LoVo (cell line): ENCODE measurements at places on chromosomes 4 and X.

- DNase-seq = no peak
Observed at GRCh38 chr4:10741961-10742699, 57.6 kb upstream of the CLNK start.

DNA sequence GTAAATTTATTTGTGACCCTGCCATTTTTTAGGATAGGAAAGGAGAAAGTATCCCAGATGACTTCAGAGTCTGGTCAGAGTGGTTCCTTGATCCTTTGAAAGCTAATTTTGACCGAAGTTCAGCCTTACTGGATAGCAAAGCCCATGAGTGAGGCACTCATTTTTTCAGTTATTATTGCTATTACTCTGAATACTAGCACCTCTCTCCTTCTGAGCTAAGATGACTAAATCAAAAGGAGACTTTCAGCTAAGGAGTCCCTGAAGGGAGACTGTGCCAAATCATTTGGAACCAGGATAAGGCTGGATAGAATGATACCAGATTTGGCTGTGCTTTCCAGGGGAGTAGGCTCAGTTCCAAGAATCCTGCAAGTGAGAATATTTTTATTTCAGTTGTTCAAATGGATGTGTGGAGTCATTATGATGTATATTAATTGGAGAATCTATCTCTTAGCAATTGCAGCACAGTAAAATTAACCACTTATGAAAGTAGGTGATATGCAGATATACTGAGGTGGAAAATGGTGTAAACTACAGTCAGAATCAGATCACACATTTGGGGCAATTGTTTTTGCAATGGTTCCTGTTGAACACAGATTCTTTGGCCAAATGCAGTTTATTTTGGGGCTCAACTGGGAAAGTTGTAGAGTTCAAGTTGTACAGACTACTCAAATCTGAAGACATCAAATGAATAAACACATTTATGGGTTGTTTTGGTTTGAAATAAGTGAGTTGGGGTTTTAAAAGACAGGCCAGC lies 1.2 kb downstream of the P2RY10 start:
- no peak for DNase-seq

DNA sequence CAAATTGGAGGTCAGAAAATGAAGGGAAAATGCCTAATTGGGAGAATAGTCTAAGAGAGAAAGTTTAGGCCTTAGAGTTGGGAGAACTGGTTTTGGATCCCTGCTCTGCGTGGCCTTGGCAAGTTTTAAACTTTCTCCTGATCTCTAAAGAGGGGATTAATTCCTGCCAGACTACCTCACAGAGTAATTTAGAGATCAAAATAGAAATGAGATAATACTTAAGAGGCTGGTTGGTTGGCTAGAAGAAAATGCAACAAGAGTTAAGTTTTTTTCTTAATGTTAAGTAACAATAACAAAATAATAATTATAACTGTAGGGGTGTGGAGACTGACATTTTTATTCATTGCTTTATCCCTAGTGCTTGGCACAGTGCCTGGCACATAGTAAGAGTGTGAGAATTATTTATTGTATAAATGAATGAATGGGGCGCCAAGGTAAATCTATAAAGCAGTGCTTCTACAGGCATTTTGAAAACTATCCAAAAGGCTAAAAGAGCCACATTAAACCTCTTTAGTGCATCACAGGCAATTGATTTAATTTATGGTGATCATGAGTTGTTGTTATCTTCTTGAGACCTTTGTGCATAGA lies 160.5 kb downstream of the RASL11B start:
- DNase-seq = no peak

- DNase-seq = no peak
Observed at GRCh38 chrX:81957900-81958545, 756.1 kb downstream of the SH3BGRL start.

DNA sequence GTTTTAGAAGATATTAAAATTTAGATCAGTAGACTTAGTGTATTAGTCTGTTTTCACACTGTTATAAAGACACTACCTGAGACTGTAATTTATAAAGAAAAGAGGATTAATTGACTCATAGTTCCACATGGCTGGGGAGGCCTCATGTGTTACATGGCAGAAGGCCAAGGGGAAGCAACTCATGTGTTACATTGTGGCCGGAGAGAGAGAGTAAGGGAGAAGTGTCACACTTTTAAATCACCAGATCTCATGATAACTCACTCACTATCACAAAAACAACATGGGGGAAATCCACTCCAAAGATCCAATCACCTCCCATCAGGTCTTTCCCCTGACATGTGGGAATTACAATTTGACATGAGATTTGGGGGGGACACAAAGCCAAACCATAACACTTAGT lies 1159.7 kb upstream of the PCDH7 start:
- DNase-seq = no peak

GRCh38 chr4:128527351-128527750 lies 239.7 kb upstream of the PGRMC2 start:
- DNase-seq = no peak

DNA sequence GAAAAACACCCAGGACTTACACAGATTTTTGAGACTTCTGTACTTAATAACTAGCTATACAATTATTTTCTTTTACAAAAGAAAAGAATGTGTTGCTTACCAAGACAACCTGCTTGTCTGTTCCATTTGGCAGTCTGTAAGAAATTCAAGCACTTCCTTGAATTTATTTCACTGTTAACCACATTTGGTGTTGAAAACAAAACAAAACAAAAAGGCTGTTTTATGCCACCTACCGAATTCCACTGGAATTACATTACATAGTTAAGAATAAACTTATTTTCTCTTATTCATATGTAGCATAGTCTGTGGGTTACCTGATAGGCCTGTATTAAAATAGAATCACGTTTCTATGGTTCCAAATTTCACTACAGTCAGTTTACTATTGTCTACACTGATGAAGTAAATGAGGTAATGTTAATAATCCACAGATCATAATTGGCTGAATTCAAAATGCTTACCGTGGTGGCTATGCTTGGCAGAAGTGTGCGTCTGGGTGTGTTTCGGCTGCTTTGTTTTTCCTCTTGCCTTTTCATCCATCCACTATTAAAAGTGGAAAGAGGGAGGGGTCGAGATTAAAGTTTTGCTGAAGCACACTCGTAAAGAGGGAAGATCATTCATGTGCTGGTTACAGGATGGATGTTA lies at the start of gene TLR1:
TLR1 (minus strand) TSS at position 138 of the 642 bp plus-strand sequence. CDS start 5,960 bp downstream, outside the sequence.
- peak; percentile 50 for DNase-seq

DNA sequence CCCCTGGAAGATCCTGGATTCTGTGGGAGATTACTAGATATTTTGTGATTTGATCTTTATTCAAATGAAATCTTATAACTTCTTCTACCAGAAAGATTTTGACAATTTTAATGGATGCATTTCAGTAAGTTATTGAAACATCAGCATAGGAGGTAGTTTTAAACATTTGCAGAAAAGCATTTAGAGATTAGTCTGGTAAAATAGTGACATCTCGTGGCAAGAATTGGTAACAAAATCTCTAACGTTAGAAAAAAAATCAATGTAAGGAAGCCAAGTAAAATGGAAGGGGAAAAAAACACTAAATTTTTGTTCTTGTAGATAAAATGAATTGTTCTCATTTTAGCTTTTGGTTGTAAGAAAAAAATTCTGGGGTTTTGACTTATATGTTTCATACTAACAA lies 73.3 kb downstream of the TASL start:
- DNase-seq = peak; percentile 24

GRCh38 chr4:8417071-8417614 lies 23.4 kb downstream of the ACOX3 start:
- DNase-seq = no peak

GRCh38 chr4:73868206-73869129 lies 725 bp upstream of the CXCL1 start:
- peak; percentile 51 for DNase-seq

DNA sequence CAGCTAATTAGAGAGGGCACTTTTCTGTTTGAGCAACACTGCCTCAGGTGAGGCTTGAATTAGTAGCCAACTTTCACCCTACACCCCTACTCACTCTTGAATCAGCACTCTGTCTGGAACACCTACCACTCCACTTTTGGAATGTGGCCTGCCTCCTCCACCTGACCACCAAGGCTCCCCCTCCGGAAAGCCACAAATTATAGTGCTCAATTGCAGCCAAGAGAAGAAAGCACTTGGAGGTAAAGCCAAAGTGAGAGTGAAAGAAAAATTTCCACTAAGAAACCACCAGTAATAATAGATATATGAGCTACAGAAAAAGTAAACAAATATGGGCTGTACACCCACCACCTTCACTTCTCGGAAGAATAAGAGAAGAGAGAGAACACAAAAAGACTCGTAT lies 41.1 kb downstream of the PPP3CA start:
- DNase-seq = no peak

GRCh38 chr4:127055357-127055756 lies 577.4 kb upstream of the INTU start:
- no peak for DNase-seq

DNA sequence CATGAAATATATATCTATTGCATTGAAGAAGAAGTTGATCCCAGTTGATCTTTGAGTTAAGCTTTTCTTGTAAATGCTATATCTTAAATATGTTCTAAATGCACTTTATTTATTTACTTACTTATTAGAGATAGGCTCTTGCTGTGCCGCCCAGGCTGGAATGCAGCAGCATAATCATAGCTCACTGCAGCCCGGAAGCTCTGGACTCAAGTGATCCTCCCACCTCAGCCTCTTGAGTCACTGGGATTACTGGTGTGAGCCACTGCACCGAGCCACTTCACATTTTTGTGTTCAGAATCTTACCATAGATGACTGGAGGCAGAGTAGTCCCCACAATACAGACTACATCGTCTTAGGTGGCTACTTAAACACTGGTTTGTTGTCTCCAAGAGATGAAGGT lies 324.3 kb upstream of the SLIT2 start:
- no peak for DNase-seq

DNA sequence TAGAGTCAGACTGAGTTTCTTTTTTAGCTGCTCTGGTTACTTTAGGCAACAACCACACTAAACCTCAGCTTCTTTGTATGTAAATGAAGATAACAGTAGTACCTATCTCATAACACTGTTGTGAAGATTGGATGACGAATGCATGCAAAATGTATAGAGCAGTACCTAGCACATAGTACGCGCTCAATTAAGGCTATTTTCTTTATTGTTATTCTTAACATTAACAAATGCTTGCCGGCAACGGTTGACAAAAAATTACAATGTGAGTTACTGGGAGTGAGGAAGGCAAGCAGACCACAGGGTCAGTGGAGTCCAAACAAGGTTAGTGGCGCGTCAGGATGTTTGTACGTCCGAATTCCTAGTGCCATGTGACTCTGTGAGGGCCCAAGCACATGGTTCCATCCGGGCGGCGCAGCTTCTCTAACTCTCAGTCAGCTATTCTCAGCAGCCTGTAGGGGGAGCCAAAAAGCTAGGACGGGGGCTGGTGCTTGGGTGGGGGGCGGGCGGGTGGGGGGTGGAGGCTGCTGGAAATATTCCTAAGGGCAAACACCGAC lies 821 bp upstream of the NALF2 start:
- no peak for DNase-seq

GRCh38 chrX:11010476-11010875 lies 100.7 kb upstream of the HCCS start:
- DNase-seq = no peak

GRCh38 chrX:13552892-13553291 lies 16.5 kb upstream of the EGFL6 start:
- DNase-seq = no peak

DNA sequence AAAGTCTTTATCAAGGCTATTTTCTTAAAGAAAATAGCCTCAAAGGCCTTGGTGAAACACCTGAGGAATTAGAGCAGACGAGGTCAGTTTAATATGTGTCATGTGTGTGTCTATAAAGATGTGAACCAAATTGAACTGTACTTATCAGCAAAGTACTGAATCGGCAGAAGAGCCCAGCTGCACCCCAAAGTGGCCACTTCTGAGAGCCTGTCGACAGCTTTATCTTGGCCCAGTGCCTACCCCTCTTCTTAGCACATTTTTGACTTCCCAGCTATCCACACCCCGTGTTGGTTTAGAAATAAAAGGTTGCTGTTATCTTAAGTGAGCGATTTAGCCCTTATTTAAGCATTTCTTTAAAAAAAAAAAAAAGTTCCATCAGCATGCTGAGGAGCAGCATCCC lies 329.7 kb downstream of the FBXW7 start:
- no peak for DNase-seq

DNA sequence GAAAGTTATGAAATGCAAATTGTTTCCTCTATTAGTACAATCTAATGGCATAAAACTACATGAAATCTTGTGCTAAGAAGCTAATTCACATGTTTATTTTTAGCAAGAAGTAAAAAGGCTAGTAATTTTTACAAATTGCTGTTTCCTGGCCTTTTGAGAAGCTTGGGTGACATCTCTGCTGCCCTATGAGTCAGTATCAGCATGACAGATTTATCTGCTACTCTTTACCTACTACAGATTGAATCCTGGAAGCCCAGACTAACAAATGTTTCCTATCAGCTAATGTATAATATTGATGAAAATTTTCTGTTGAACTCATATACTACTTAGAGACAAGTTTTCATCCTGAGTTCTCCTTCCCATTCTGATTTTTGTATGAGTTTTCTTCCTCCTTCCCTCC lies 232.4 kb downstream of the DCTD start:
- no peak for DNase-seq

DNA sequence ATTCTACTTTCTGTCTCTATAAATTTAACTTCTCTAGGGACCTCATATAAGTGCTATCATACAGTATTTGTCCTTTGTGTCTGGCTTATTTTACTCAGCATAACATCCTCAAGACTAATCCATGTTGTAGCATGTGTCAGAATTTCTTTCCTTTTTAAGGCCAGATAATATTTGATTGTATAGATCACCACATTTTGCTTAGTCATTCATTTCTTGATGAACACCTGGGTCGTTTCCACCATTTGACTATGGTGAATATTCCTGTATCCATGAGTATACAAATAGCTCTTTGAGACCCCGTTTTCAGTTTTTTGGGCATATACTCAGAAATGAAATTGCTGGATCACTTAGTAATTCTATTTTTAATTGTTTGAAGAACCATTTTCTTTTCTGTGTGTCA lies 12.0 kb downstream of the CNGA2 start:
- no peak for DNase-seq

DNA sequence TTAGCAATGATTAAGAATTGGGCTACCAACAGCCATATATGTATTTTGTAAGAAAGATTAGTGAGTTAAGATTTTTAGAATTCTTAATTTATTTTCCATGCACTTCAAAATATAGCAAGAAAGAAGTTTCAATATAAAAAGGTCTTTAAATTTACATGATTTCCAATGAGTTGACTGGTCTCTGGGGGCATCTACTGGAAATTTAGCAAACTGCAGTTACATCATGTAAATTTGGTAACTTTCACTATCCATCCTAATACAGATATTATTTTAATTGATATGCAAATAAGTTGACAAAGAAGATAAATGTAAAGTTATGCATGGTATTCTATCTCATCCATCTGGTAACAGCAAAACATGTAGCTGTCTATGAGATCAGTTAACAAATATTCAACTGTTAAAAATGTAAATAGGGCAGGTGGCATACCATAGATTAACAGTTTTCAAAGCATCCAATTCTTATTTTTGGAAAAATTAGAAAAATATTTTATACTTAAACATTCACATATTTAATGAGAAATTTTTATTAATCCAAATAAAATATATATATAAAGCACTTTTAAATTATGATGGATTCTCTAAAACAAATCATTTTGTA lies 29.1 kb downstream of the TTC29 start:
- DNase-seq = peak; percentile 43
